ENCODE measurements at places on chromosomes 3 and 15.

DNA sequence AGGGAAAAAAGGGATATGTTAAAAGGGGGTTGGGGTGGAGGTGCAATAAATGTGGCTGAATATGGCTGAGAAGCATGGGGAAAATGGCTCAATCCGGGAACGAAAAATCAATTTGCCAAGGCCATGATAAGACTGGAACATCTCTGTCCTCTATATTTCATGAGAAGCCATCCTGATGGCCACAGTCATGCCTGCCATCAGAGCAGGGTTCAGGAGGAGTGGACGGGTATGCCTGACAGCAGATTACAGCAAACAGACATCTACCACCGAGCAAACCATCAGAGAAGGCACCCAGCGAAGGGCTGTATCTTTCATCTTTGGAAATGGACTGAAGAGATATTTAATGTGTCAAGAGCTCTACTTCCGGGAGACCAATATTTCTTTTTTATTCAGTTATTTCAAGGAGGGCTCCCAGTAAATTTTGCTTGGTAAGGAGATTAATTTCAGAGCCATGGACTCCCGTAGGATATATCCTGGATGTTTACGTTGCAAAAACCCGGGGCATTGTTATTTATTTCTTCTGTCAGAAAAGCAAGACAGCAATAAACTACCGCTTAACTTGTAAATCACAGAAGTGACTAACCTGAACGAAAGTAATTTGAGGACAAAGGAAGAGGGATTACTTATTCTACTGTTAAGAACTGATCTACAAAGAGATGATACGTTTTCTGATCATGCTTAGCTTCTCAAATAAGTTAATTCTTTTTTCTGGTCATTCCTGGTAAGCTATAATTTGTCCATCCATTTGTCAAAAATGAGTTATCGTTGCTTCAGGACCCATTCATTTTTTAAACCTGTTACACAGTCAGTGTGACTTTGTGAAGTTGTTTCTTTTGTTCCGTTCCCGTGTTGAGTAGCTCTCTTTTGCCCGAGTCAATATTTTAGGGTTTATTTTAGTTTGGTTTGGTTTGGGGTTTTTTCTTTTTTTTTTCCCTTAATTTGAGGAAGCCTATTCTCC is 80.6 kb upstream of the CHD2 start:
- peak; percentile 71 for DNase-seq

DNA sequence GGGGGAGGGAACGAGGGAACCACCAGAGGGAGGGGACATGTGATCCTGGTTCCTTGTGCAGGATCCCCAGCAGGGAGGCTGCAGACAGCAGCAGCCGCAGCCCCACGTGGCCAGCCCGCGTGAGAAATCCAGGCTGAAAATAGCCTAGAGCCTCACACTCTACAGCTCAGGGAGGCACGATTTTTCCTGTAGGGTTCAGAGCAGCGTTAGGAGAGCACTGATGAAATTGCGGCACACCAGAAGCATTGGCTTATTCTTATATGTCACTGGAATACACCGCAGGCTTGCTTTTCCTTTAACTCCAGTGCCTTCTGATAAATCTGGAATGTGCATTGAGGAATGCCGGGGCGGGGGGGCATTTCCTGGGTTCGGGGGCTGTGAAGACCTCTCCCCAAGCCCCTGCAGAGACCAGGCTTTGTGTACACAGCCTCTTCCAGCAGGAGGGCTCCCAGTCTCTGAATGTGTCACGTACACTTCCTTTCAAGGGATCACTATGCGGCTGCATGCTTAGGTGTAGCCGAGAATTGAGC is 193.0 kb downstream of the ATP10A start:
- DNase-seq = peak; percentile 86

DNA sequence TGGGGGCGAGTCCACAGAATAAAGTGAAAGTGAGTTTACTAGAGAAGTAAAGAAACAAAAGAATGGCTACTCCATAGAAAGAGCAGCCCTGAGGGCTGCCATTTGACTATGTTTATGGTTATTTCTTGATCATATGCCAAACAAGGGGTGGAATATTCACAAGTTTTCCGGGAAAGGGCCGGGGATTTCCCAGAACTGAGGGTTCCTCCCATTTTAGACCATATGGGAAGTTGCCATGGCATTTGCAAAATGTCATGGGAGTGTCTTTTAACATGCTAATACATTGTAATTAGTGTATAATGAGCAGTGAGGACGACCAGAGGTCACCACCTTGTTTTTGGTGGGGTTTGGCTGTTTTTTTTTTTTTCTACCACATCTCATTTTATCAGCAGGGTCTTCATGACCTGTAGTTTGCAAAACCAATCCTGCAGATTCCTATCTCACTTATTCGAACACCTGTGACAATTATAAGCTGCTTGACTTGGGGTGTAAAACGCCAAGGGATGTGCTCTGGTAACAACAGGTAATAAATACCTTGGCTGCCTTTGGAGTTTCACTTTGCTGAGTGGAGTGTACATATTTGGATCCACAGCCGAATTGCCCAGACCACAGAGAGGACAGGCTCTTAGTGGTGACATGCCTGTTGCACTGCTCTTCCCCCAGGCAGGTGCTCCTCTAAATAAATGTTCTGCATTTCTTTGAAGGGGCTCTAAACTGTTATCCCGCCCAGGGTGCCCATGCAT is 43.6 kb downstream of the C2CD4B start:
- no peak for DNase-seq

- DNase-seq = peak; percentile 6
Measured at GRCh38 chr3:110493438-110494092, 578.1 kb upstream of the NECTIN3 start.

GRCh38 chr15:37209041-37209363 is 108.7 kb upstream of the MEIS2 start:
- DNase-seq = no peak

DNA sequence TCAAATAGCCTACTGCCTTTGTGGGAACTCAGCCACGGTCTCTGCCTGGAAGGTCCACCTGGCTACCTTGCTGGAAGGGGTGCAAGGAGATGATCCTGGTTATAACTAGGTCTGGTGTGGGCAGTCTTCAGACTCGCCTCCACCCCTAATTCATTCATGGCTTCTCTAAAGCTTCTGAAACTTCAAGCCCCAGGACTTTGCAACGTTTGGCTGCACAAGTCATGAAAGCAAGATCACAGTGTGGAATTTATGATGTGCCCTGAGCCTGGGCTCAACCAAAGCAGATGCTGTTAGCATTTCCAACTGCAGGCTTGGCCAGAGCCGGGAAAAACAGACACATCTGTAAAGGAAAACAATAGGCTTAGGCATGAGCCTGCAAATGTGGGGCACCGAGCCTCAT is 200.4 kb upstream of the WNT5A start:
- DNase-seq = no peak

- DNase-seq = no peak
Measured at GRCh38 chr15:97892167-97892938, 68.2 kb upstream of the ARRDC4 start.

- DNase-seq = no peak
Measured at GRCh38 chr3:15809313-15809712, 11.5 kb upstream of the ANKRD28 start.

DNA sequence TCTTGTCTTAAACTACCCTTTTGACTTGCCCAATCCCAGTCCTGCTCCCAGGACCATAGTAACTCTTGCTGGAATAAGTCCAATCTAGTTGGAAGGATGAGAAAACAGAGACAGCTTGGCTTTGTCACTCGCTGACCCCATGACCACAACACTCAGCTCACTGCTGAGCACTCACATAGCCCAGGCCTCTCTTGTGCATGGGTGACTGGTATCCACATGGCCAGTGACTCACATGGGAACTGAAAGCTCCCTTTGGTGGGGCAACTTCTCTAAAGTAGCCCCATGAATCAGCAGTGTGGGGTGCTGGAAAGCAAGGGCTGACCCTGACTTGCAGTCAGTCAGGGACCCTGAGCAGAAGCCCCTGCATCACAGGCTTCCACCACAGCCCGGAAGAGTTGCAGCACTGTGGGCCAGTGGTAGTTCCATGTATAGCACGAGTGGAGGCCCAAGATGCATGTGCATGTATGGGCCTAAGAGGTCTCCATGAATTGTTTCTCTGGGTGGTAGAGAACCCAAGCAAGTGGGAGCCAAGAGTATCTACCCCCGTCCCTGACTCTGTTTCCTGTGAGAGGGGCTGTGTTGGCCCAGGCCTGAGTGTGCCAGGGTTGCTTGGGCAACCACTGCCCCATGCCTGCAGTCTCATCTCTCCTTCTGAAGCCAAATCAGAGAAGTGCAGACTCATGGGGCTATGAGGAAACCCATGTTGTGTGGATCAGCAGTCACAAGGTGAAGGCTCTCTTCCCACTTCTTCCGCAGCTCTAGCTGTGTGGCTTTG is 62.1 kb upstream of the XCR1 start:
- DNase-seq = no peak

DNA sequence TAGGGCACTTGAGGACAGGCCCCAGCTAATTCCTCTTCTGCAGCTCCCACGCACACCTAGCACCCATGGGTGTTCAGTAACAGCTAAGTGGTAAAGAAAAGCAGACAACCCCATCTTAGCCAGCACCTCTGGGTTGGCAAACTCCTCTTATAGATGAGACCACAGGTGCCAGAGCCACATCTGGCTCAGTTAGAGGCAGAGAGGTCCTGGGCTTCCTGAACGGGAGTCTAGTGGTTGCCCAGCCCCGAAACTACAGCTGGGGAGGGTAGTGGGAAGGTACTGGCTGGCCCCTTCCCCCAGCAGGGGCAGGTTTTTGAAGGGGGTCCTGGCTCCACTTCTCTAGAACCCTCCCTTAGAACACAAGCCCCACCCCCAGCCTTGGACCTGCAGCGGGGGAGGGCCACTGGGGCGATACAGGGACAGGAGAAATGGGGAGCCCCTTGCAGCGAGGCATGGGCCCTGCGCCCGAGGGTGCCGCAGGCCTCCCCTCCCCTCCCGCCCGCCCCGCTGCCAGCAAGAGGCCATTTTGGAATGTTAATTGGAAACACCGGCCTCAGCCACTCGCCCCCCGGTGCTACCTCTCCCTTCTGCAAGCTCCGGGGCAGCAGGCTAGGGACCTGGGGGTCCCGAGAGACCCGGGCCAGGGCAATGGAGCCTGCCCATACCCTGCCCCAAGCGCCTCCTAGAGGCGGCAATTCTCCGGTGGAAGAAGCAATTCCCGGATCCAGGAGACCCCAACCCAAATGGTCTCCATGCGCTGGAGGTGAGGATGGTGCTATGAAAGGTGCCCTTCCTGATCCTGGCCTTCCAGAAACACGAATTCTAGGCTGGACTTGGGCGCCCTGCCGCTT is 1.5 kb downstream of the DUSP7 start:
- no peak for DNase-seq

DNA sequence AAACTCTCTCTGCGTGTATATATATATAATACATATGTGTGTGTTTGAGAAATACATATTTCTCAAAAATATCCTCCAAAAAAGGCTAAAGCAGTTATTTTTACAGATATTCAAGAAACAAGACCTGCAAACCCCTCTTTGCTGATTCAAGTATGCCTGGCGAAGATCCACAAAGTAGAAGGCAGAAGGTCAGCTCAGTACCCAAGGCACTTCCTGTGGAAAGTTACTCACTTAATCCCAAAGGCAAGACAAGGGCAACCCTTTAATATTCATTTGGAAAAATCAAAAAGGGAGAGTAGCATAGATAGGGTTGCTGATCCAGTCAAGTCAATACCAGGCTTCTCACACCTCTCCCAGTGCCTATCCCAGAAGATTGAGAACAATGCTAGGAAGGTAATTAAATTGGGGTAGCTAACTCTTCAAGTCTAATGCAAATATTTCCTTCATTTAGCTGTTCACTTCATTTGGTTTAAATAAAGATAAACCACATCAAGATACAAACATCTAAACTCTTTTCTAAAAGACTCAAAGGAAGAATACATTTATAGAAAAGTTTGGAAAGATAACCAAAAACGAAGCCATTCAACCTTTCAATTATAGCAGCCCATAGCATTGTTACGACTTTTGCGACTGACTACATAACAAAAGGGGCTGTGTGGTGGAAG is 7.2 kb downstream of the COX17 start:
- no peak for DNase-seq

GRCh38 chr3:39910826-39911464 is 101.5 kb downstream of the MYRIP start:
- no peak for DNase-seq

DNA sequence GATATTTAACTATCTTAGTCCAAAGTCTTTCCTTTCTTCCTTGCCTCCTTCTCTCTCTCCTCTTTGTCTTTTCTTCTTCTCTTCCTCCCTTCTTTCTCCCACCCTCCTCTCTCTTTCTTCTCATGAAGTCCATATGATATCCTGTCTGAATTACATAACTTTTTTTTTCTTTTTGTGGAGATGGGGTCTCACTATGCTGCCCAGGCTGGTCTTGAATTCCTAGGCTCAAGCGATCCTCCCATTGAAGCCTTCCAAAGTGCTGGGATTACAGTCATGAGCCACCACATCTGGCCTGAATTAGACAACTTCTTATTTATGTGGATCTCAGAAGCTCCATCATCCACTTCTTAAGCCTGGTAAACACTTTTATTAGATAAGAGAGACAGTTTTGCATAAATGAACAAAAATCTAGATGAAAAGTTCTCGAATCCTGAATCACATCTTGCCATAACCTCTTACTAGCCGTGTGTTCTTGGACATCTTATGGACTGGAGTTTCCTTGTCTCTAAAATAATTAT is 206.5 kb downstream of the LPP start:
- DNase-seq = no peak

DNA sequence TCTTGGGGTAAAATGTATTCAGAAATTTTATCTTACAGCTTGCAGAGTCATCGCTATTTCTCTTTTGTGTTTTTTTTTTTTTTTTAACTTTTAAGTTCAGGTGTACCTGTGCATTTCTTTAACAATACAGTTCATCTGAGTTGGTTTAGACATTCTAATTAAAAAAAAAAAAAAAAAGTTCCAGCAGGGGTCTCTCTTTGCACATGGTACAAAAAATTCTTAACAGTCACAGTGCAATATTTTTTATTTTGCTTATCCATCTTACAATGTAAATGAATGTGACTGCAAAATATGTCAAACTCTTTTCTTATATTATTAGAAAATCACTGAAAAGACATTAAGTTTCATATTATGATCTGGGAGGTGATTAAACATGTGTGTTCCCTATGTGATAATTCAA is 47.5 kb upstream of the SLC9A9 start:
- DNase-seq = peak; percentile 27

DNA sequence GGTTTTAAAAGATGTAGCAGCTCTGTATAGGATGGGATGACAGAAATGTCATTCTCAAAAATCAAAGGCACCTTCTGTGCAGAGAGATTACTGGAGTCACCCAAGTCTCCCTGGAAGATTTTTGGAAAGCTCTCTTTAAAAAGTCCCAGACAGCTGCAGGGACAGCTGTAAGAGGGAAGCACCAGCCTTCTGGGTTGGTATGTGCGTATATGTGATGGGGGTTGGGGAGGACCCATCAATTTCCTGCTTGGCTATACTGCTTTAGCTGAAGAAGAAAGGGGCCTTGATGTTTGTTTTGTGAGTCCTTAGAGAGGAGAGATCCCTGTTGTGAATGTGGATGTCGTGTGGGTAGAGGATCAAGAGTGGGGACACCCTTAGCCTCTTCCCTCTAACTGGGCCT is 5.4 kb upstream of the SEC11A start:
- peak; percentile 64 for DNase-seq

GRCh38 chr3:113105093-113105449 is 106.3 kb upstream of the BOC start:
- peak; percentile 49 for DNase-seq

- peak; percentile 82 for DNase-seq
Measured at GRCh38 chr15:100468285-100468684, 60.5 kb downstream of the CERS3 start.

- peak; percentile 35 for DNase-seq
Measured at GRCh38 chr3:25573386-25574171, 91.1 kb downstream of the TOP2B start.

GRCh38 chr3:136350557-136350956 is 100.4 kb downstream of the PCCB start:
- no peak for DNase-seq
